Activated CD4-positive, alpha-beta T cell treated with anti-CD3 and anti-CD28 coated beads, Interleukin-2, amount 10 ng/mL, durations not matched to agents 7 days and 5 days (primary cell): ENCODE measurements at places on chromosomes 12 and 14.

DNA sequence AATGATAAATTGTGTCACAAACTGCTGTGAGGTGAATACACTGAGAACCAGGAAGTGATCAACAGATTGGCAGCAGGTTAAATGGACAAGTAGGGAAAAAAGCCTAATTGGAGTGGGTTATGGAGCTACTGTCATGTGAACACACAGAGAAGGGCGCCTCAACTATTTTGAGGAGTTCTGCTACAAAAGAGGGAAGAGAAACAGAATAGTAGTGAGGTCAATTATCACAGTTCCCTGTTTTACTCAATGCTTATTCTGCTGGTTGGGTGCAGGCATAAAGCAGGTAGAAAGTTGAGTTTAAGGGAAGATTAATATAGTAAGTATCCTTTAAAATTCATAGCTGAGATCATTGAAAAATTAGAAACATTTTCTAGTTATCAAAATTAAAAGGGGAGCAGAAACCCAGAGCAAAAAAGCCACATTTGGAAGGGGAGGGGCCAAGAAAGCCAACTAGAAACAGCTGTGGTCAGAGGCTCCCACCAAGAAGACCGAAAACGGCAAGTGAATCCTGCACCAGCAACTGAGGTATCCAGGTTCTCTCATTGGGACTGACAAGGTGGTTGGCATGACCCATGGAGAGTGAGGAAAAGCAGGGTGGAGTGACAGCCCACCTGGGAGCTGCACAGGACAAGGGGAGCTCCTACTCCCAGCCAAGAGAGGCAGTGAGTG, 105.7 kb downstream of the ZC3H14 start:
- no peak for DNase-seq

- no peak for DNase-seq
Observed at GRCh38 chr12:31011746-31012566, 61.7 kb upstream of the DDX11 start.

DNA sequence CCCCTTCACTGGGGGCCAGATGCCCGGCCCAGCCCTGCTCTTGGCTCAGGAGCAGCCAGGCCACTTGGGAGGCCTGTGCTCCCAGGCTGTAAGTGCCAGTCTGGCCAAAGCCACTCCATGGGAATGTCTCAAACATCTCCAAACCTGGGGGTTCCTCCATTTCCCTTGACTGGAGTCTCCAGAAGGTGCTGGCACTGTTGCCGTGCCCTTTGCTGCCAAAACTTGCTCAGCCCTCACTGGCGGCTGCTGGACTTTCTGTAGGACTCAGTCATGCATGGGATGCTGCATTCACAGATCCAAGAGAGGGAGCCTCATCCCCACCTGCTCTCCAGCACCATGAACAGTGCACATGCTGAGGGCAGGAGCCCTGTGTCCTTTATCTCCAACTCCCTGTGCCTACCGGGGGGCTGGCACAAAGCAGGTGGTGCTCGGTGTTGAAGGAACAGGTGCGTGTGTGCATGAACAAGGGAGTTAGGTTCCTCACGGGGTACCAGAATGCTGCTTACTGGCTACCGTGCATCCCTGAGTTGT, 9.6 kb upstream of the OTUB2 start:
- no peak for DNase-seq

DNA sequence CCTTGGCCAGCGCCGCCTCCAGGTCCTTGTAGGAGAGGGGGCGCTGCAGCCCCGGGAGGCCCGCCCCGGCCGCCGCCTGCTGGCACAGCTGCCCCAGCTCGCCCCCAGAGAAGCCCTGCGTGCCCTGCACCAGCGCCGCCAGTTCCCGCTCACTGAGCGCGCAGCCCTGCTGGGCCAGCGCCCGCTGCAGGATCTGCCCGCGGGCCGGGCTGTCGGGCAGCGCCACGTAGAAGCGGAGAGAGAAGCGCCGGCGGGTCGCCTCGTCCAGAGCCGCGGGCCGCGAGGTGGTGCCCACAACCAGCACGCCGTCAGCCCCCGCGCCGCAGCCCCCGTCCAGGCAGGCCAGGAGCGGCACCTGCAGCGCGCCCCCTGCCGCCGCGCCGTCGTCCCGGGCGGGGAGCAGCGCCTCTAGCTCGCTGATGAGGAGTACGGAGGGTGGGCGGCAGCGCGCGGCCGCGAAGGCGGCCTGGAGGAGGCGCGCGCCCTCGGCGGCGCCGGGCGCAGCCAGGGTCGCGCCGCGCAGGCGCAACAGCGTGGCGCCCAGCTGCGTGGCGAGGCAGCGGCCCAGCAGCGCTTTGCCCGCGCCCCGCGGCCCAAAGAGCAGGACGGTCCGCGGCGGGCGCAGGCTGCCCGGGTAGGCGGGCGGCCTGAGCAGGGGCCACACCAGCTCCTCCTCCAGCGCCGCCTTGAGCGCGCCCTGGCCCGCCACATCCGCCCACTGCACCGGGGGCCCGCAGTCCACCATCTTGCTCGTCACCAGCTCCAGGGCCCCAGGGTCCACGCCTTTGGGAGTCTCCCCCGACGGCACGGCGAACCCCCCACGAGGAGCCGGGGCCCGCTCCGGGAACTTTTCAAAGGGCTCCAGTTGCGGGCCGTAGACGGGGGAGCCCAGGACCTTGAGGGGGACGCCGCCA, 27.7 kb downstream of the FIGNL2 start:
- DNase-seq = peak; percentile 62

- no peak for DNase-seq
Observed at GRCh38 chr12:50803230-50803875, 39.4 kb upstream of the TMPRSS12 start.

DNA sequence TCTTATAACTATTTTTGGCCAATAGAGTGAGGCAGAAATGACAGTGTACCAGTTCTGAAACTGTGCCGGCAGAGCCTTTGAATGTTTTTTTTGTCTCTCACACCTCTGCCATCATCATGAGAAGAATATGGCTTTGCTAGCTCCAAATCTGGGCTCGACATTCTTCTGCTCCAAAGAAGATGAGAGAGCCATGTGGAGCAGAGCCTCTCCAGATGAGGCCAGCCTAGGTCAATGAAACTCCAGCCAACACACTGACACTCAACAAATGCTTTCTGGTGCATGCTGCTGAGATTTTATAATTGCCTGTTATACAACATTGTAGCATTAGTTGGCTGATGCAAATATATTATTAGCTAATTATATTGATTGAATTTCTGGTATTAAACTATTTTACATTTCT, 154.7 kb downstream of the SLC38A4 start:
- DNase-seq = no peak

DNA sequence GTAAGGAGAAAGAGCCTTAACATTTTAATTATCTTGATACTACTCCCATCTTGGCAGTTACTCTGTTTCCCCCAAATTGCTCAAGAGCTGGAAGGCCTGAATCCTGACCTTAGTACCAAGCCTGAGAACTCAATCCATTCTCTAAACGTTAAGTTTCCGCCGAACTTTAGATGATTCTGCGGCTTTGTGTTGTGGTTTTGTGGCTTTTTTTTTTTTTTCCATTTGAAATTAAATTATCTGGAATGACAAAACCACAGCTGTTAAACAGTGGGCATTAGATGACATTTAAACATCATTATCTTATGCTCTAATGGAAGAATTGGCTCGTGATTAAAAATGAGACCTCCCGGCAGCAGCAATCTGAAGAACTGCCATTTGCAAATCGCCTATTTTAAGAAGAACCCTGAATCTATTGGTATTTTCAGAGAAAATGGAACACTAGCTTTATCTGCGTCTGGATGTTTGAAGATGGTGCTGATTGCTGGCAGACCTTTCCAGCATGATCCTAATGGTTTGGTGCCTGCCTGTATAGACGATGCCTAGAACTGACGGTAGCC, 38.4 kb downstream of the TMEM132C start:
- no peak for DNase-seq
